Naive B cell (primary cell): ENCODE measurements at places on chromosomes 11 and 22. TPM values are rescaled to one million over a fixed set of nuclear protein-coding genes. Genes with fewer than 3 reads are reported as not detected.

The SHISAL1 gene
- polyA plus RNA-seq, result not detected

DNA sequence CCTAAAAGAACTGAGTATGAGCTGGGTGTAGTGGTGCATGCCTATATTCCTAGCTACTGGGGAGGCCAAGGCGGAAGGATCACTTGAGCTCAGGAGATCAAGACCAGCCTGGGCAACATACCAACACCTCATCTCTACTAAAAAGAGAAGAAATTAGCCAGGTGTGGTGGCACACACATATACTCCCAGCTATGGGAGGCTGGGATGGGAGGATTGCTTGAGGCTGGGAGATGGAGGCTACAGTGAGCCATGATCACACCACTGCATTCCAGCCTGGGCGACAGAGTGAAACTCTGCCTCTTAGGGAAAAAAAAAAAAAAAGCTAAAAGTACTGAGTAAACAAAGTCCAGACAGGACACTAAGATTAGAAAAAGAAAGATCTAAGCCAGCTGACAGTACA is 3.5 kb upstream of the HTR3B start:
- no peak overlapping the region for H3K27ac ChIP-seq
- H3K36me3 ChIP-seq, result no peaks in the 10 kb centered on the region
- no peak overlapping the region for H3K4me3 ChIP-seq
- H3K27me3 ChIP-seq, result no peaks in the 10 kb centered on the region
- peaks cover 24% of the 10 kb centered on the region for H3K4me1 ChIP-seq

DNA sequence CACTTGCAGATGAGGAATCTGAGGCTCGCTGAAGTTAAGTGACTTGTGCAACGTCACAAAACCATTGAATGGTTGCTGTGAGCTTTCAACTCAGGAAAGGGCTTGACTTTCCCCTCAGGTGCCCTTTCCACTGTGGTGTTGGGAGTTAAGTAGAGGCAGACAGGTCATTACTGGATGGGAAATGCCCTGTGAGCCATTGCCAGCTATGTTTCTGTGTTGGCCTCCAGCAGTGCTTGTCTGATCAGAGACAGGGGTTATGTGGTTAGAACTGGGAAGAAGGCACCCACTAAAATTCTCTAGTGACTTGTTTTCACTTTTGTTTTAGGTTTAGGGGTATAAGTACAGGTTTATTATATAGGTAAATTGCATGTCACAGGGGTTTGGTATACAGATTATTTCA is 96.6 kb downstream of the FDX1 start:
- no peak overlapping the region for H3K4me3 ChIP-seq
- DNase-seq, result no peak
- no peak overlapping the region for H3K27ac ChIP-seq
- H3K27me3 ChIP-seq, result no peaks in the 10 kb centered on the region

DNA sequence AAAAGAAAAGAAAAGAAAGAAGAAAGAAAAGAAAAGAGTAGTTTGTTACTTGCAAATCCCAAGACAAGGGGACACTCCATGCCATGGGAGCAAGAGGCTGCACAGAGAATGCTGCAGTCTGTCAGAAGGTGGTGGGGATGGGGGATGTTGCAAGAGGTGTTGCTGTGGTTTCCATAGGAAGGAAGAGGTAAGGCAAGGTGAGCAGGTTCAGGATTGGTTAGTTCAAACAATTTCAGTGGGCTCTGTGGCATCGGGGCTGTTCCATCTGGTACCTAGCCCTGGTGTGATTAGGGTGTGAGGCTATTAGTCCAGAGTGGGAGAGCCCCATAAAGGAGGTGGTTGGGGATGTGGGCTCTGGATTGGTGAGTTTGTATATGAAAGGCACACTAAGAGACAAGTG is 172.7 kb downstream of the BCR start:
- no peaks in the 10 kb centered on the region for H3K36me3 ChIP-seq
- no peak overlapping the region for H3K4me3 ChIP-seq
- H3K4me1 ChIP-seq, result no peaks in the 10 kb centered on the region
- no peak for DNase-seq

- H3K27ac ChIP-seq, result no peak overlapping the region
- H3K36me3 ChIP-seq, result no peaks in the 10 kb centered on the region
- DNase-seq, result no peak
- H3K4me3 ChIP-seq, result no peak overlapping the region
- H3K4me1 ChIP-seq, result peaks cover 23% of the 10 kb centered on the region
Observed at GRCh38 chr22:25114369-25115362, 85.0 kb upstream of the CRYBB3 start.

DNA sequence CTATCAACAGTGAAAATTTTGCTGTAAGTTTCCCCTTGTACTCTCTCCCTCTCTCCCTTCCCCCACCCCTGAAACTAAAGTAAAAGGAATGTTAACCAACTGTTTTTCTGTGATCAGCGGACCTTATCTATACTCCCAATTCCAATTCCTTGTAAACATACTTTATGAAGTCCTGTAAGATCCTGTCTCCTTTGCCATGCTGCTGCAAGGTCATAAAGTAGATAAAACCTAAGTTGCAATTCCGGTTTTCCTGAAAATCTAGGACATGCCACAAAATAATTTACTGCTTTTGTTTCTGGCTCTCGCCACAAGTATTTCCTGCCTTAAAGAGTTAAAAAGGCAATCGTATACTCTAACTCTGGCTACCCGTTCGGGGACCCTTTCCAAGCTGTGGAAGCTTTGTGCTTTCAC is 1469.0 kb downstream of the LRRC4C start:
- H3K4me3 ChIP-seq, result no peak overlapping the region
- no peaks in the 10 kb centered on the region for H3K4me1 ChIP-seq
- no peak for DNase-seq
- H3K27me3 ChIP-seq, result no peaks in the 10 kb centered on the region
